CD4-positive, alpha-beta T cell treated with Interleukin-10 for 1 hour (primary cell): ENCODE measurements at places on chromosomes 2 and 18.

DNA sequence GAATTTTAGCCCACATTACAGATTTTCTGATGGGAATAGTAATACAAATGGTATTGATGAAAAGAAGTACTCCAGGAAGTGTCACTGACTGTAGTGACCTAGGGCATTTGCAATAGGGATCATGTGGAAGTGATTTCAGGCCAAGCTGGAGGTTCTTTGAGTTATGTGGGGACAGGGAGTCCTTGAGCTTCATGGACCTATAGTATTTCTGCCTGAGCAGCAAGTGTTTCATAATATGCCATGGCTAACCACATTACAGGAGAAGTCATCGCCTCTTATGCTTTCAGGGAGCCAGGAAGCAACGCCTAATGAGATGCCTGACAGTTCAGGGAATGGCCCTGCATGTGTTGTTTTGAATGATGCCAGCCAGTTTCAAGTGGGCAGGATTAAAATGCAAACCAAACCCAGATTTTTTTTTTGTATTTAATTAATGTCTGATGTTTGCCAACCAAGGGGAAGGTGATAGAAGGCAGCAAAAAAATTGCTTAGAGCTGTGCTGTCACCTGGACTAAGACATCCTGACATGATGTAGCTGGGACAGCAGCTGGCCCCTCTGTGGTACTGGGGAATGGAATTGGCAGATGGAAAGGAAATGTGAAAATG is 109.5 kb downstream of the RAPGEF4 start:
- DNase-seq: no peak

- no peak for DNase-seq
Observed at GRCh38 chr2:69583321-69583833, 60.2 kb downstream of the AAK1 start.

GRCh38 chr18:22637787-22638186 is 220.1 kb upstream of the CTAGE1 start:
- no peak for DNase-seq

- no peak for DNase-seq
Observed at GRCh38 chr18:68667121-68667520, 47.8 kb downstream of the TMX3 start.

DNA sequence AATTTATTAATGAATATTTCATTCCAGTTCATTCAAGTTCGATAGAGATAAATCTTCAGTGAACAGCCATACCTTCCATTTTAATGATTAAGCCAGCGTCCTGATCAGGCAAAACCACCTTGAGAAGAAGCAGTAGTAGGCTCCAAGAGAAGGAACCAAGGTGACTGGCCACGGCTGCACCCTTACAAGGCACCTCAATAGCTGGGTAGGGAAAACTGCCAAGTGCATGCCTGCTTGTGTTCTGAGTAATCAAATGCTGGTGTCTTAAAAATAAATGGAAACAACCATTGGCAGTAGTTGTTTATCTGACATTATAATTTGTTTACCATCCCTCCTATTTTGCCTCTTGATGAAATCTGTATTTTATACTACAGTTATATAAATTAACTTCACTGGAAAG is 10.0 kb upstream of the FEZ2 start:
- no peak for DNase-seq

DNA sequence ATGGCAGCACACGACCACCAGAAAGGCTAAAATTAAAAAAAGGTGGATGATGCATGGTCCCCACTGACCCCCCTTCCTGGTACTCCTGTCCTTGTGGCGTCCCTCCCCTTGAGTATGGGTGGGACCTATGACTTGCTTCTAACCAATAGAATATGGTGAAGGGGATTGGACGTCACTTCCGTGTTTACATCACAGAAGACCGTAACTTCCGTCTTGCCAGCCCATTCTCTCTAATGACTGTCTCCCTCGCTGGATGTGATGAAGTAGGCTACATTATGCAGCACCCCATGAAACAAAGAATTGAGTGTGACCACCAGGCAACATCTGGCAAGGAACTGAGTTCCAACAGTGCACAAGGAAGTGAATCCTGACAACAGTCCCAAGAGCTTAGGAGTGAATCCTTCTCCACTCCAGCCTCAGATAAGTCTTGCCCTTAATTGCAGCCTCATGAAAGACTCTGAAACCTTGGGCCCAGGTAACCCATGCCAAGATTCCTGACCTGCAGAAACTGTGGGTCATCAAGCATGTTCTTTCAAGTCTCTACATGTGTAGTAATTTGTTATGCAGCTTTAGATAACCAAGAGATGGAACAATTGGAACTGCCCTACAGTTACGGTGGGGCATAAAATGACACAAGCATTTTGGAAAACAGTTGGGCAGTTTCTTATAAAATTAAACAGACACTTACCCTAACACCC is 80.1 kb upstream of the NPAS2 start:
- no peak for DNase-seq

GRCh38 chr18:45715212-45715780 is 8.7 kb upstream of the SLC14A1 start:
- no peak for DNase-seq

GRCh38 chr2:187475499-187476248 is 27.6 kb upstream of the CALCRL start:
- DNase-seq: no peak

DNA sequence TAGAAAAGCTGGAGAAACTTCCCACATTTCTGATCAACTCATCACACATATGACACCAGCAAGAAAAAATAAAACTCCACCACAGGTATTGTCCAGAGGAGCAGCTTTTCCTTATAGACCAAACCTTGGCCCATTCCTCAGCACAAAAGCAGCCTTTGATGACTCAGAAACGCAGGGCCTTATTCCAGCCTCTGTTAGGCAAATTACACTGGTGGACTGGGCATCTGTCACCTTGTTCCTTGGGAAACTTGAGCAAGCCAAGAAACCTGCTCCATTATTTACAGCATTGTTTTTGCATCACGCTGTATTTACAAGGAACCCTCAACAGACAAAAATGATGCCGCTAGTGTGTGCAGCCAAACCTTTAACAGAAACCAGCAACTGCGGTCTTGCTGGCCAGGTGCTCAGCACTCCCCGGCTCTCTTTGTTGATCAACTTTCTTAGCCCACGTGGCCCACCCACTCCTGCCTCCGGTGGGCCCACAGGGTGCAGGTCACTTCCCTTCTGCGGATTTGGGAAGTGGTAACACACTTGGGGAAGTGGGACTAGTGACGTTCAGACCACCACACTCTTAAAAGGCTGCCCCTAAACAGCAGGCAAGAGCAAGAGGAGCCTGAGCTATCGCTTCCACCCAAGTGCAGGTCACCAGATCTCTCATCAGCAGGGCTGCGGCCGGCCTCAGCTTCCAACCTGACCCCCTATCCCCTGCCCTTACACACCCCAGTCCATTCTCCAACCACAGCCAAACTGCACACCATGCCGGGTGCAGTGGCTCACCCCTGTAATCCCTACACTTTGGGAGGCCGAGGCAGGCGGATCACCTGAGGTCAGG is 1.5 kb downstream of the AP1S3 start:
- peak; percentile 27 for DNase-seq

DNA sequence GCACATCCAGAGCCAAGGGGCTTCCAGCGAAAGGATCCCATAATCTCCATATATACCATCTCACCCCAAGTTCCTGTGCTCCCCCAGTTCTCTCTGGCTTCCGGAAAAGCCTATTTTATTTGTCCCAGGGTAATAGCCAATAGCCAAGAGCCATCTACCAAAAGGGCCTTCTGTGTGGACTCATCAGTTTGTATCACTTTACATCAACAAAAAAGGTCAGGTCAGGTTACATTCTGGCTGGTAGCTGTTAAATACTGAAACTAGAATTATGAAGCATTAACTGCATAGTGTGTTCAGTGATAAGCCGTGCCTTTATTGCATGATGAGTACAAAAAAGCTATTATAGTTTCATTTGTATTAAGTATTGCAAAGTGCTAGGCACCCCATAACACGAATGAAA is 223.7 kb downstream of the IRS1 start:
- no peak for DNase-seq

DNA sequence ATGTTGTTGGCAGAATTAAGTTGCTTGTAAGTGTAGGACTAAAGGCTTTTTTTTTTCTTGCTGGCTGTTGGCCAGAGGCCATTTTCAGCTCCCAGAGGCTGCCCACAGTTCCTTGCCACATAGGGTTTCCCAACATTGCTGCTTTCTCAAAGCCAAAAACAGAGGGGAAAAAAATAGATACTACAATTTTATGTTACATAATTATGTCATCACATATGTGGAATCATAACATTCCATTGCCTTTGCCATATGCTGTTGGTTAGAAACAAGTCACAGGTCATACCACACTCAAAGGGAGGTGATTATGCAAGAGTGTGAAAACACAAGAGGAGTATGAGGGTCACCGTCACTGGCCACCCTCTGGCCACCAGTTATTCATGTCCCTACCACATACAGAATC is 154.5 kb downstream of the RTN4 start:
- no peak for DNase-seq

DNA sequence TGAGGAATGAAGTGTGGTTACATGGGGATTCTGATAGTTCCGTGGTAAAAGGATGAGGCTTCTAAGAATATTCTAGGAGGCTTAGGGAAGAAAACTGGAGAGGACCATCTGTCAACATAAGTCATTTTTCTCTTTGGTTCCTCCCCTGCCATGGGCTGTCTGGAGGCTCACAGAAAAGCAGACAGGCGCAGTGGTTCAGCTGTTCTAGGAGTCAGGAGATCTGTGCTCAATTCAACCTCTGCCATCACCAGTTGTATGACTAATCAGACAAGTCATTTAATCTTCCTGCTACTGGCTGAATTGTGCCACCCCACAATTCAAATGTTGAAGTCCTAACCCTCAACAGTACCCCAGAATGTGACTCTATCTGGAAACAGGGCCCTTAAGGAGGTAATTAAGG is 36.4 kb downstream of the ADAM17 start:
- DNase-seq: no peak

DNA sequence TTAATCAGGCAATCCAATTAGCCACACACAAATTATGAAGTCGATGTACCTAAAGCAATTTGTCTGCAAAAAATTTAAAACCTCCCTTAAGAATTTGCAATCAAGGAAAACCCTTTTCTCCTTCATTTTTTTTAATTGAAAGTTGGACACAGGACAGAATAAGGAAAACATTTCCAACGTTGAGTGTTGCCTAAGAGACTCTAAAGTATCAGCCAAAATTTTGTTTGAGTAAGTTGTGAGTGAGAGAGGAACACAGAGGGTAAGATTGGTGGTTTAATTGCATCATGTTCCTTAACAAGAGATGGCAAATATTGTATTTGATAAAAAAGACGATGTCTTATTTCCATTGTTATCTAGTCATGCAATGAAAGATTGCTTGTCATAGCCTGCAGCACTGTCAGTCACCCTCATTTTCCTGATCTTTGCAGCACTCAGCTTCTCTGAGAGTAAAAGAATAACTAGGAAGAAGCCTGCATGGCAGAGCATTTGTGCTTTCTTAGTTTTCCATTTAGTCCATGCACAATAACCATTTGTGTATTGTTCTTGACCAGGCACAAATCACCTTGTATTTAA is 115.5 kb downstream of the ICOS start:
- DNase-seq: no peak

- DNase-seq: no peak
Observed at GRCh38 chr2:44674473-44675284, 266.8 kb upstream of the SIX3 start.

GRCh38 chr2:155062250-155062921 is 363.9 kb downstream of the KCNJ3 start:
- no peak for DNase-seq

DNA sequence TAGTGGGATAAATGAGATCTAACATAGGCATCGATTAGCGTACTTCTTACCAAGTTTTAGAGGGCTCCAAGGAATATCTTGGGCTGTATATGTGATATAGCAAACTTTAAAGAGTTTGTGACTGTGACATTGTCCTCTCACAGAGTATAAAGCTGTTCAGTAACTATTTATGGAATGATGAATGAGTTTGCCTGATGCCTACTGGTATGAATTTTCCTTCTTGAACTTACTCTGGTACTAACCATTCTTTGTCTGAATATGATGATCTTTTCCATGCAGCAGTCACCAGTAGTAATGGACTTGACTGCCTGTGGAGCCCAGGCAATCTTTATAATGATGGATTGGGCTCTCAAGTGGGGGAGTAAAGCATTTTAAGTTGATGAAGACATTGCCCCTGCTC is 120.5 kb downstream of the PARD3B start:
- DNase-seq: no peak

- no peak for DNase-seq
Observed at GRCh38 chr2:112795774-112796173, 11.5 kb upstream of the IL1A start.

DNA sequence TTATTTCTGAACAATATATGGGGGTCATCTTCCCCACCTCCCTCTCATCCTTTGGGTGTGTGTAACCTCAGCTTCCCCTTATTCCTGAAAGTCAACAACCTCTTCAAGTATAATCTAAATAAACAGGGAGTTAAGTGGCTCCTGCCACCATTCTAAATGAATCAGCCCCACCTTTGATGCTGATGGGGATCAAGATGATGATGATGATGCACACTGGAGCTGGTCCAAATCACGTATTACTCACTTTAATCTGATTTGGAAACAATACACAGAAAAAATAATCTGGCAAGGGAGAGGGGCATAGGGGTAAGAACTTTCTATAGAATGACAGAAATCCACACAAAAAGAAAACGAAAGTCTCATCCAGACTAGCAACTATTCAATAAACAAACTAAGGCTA is 7.1 kb downstream of the ACVR1 start:
- DNase-seq: no peak

DNA sequence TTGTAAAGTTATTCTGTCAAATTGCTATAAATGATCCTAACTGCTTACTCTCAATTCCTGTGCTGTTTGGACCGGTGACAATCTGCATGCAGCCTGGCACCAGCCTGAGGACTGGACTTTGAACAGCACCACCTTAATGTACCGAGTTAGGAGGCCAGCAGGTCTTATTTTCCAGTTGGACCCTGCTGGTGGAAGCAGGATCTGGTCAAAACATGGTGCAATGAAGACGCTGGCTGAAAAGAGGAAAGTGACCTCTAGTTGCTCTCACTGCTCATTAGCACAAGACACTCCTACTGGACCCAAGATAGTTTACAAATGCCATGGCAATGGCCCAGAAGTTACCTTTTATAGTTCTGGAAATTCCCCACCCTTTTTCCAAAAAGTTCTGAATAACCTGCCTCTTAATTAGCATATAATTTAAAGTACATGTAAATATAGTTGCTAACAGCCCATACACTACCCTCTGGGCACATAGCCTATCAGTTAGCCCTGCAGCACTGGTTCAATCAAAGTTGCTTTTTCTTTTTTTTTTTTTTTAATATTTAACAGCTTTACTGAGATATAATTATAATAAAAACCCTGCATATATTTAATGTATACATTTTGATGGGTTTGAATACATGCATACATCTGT is 35.8 kb downstream of the RBKS start:
- no peak for DNase-seq

- no peak for DNase-seq
Observed at GRCh38 chr2:216837740-216838139, 22.1 kb downstream of the TNP1 start.

- DNase-seq: peak; percentile 99
Observed at GRCh38 chr18:74291771-74292540, at the start of gene CYB5A. Gene CYB5A, minus strand, starts transcription at chr18:74291963. Its CDS starts 88 bp downstream, at chr18:74291875.
